ENCODE measurements at places on chromosomes 5 and 9. TPM values are rescaled to one million over a fixed set of nuclear protein-coding genes. Genes with fewer than 3 reads are reported as not detected.

The ZNF462 gene
- total RNA-seq: 1.1 TPM

DNA sequence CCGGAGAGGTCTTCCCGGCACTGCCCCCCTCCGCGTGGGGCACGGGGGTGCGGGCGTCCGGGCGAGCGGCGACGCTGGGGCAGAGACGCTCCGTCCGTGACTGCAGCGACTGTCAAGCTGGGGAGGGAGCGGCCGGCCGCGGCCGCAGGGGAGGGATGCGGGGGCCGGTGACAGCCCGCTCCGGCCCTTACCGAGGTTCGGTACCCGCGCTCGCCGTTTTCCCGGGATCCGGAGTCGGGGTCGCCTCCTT is 400 bp downstream of the KDM4C start:
- peaks cover 29% of the 10 kb centered on the region for H3K4me1 ChIP-seq
- H3K27ac ChIP-seq: peak overlapping the region; percentile 82
- H3K36me3 ChIP-seq: no peaks in the 10 kb centered on the region
- H3K4me3 ChIP-seq: peak overlapping the region; percentile 90

DNA sequence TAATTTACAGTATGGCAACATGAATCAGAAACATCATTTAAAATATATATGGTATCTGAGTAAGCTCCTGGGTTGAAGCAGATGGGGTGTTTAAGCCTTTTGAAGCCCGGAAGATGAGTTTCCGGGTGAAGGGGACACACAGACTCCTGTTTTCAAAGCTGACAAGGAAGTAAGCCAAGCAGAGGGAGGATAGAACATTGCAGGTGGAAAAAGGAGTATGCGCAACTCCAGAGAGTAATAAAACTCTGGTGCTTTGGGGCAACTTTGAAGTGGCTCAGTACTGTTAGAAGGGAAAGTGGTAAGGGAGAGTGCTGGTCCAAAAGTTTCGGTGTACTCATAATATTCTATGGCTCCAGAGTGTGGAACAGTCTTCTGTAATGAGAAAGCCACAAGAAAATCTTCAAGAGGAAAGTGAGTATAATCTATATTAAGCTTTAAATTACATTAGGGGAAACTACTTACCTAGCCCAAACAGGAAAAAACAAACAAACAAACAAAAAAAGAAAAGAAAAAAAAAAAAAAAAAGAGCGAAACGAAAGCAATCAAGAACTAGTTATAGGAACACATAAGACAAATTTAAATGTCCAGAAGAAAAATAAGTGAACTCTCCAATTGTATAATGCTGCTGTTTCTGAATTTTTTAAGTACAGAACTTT is 2.3 kb upstream of the ST8SIA4 start:
- H3K27me3 ChIP-seq: no peaks in the 10 kb centered on the region
- H3K36me3 ChIP-seq: no peaks in the 10 kb centered on the region
- H3K27ac ChIP-seq: peak overlapping the region; percentile 44
- DNase-seq: no peak

- DNase-seq: no peak
- no peak overlapping the region for H3K4me3 ChIP-seq
- no peaks in the 10 kb centered on the region for H3K27me3 ChIP-seq
- no peak overlapping the region for H3K27ac ChIP-seq
- no peaks in the 10 kb centered on the region for H3K36me3 ChIP-seq
- H3K4me1 ChIP-seq: no peaks in the 10 kb centered on the region
Measured at GRCh38 chr9:7293091-7293490, 506.5 kb downstream of the DMAC1 start.

GRCh38 chr5:51860532-51861018 is 477.3 kb downstream of the ISL1 start:
- no peak overlapping the region for H3K4me3 ChIP-seq
- no peaks in the 10 kb centered on the region for H3K36me3 ChIP-seq
- DNase-seq: no peak
- H3K4me1 ChIP-seq: no peaks in the 10 kb centered on the region
- H3K27ac ChIP-seq: no peak overlapping the region

- H3K4me3 ChIP-seq: no peak overlapping the region
- no peaks in the 10 kb centered on the region for H3K4me1 ChIP-seq
- no peaks in the 10 kb centered on the region for H3K27me3 ChIP-seq
- no peak for DNase-seq
- H3K27ac ChIP-seq: no peak overlapping the region
- no peaks in the 10 kb centered on the region for H3K36me3 ChIP-seq
Measured at GRCh38 chr9:86685556-86685955, 261.8 kb downstream of the GAS1 start.

The PRDM9 gene
- total RNA-seq: not detected

DNA sequence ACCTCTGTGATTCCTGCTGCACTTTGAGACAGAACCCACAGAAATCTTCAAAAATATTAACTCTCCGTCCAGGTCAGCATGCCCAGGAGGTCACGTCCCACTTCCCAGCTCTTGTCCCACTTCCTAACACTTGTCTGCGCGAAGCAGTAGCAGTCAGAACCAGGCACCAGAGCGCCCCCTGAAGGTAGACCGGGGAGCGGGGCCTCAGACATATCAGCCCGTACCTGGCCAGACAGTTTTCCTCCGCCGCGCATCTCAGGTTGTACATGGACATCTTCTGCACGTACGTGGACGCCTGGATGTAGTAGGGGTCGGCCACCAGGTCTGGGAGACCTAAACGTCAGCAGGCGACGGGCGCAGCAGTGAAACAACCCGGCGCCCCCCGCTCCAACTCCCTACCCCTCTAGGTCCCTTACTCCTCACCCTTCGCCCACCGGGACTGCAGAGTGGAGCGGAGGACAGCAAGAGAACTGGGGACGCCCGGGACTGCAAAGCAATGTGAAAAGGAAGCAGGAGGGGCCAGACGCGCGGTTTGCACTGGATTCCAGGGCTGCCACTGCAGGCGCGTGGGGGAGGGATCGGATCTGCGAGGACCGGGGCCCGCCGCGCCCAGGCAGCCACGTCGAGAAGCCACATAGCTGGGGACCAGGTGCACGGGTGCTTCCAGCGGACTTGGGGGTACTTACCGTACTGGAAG is 1.2 kb downstream of the LOX start:
- peak; percentile 5 for DNase-seq
- peaks cover 18% of the 10 kb centered on the region for H3K4me1 ChIP-seq
- peak overlapping the region; percentile 22 for H3K4me3 ChIP-seq
- no peaks in the 10 kb centered on the region for H3K36me3 ChIP-seq
- H3K27me3 ChIP-seq: peaks cover 27% of the 10 kb centered on the region

GRCh38 chr5:180344696-180344999 is 8.5 kb downstream of the GFPT2 start:
- H3K27ac ChIP-seq: no peak overlapping the region
- H3K4me1 ChIP-seq: no peaks in the 10 kb centered on the region
- H3K4me3 ChIP-seq: no peak overlapping the region
- no peak for DNase-seq

- no peaks in the 10 kb centered on the region for H3K4me1 ChIP-seq
- H3K36me3 ChIP-seq: no peaks in the 10 kb centered on the region
- no peak overlapping the region for H3K27ac ChIP-seq
- DNase-seq: no peak
- no peak overlapping the region for H3K4me3 ChIP-seq
Measured at GRCh38 chr5:113891491-113891890, 378.0 kb downstream of the YTHDC2 start.

DNA sequence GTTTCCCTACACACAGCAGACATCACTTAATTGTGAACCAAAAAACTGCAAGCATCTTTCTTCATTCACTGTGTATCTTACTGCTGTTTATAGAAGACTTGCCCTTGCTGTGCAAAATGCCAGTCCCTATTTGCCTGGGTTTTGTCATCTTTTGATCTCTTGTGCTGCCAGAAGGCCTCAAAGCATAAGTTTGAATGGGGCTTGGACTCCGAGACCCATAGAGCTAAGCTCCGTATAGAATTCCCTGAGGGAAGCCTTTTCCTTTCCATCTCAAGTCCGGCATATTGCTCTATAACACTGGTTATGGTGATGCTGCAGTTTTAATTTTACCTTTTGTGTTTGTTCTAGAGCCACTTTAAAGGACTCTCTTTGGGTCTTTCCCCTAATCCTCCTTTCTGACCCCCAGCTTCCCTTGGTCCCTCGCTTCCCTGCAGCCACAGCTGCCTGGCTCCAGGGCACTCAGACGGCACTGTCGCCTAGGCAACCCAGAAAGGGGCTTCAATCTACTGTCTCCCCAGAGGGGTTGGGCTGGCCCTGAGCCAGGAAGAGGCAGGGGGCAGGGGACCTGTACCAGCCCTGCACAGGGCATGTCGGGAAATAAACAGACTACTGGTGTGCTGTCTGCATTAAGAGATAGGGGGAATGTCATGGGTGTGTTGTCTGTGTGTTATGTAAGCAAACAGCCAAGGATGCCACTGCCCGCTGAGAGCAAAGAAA is 73.4 kb upstream of the MELK start:
- H3K4me1 ChIP-seq: peaks cover 10% of the 10 kb centered on the region
- H3K27me3 ChIP-seq: no peaks in the 10 kb centered on the region
- no peak for DNase-seq
- no peak overlapping the region for H3K4me3 ChIP-seq
- no peaks in the 10 kb centered on the region for H3K36me3 ChIP-seq

The PCDHA7 gene
- total RNA-seq: not detected

The TAF7 gene
- total RNA-seq: 80.5 TPM

DNA sequence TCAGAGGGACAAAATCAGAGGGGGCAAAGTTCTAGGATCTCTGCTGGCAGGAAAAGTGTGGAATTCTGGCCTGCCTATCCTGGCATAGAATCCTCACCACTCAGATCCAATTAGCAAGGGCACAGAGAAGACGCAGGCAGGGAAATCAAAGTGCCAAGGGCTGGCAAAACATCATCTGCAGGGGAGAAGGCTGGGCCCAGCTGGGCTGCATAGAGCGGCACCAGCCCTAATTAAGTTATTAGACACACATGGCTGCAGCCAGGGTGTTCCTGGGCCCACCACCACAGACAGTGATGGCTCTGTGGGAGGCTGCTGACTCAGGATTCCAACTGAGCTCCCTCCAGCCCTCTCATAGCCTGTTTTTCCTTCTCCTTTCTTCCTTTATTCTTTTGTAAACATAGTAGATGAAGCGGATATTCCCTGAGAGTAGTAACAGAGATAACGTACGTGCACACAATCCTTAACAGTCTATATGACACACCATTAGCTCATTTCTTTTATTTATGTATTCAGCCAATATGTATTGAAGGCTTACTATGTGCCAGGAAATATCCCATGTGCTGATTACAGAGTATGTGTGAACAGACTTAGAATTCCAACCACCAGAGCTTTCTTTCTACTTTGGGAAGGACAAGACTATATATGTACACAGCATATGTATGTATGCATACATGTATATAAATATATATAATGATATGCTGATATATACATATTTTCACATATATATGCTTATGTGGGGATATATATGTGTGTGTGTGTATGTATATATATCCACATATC is 236.1 kb downstream of the ASTN2 start:
- no peaks in the 10 kb centered on the region for H3K4me1 ChIP-seq
- DNase-seq: no peak
- H3K27ac ChIP-seq: no peak overlapping the region
- no peaks in the 10 kb centered on the region for H3K27me3 ChIP-seq
- H3K36me3 ChIP-seq: no peaks in the 10 kb centered on the region

GRCh38 chr9:134299883-134300282 is 26.4 kb upstream of the RXRA start:
- no peak overlapping the region for H3K27ac ChIP-seq
- no peak overlapping the region for H3K4me3 ChIP-seq
- H3K4me1 ChIP-seq: peaks cover 9% of the 10 kb centered on the region
- DNase-seq: no peak
- no peaks in the 10 kb centered on the region for H3K27me3 ChIP-seq

The FAXDC2 gene
- not detected for total RNA-seq

GRCh38 chr9:2355697-2355983 is 265.9 kb upstream of the VLDLR start:
- H3K27me3 ChIP-seq: no peaks in the 10 kb centered on the region
- H3K4me1 ChIP-seq: no peaks in the 10 kb centered on the region
- no peak for DNase-seq
- no peak overlapping the region for H3K27ac ChIP-seq
- H3K36me3 ChIP-seq: no peaks in the 10 kb centered on the region

- no peaks in the 10 kb centered on the region for H3K4me1 ChIP-seq
- H3K36me3 ChIP-seq: no peaks in the 10 kb centered on the region
- H3K27ac ChIP-seq: no peak overlapping the region
Measured at GRCh38 chr9:106964822-106965525, 102.0 kb downstream of the ZNF462 start.

The SLC27A4 gene
- 2.2 TPM for total RNA-seq

- no peak overlapping the region for H3K27ac ChIP-seq
- H3K4me1 ChIP-seq: no peaks in the 10 kb centered on the region
- H3K27me3 ChIP-seq: peaks cover 4% of the 10 kb centered on the region
- no peak overlapping the region for H3K4me3 ChIP-seq
- no peak for DNase-seq
Measured at GRCh38 chr9:121774715-121775613, 123.5 kb downstream of the DAB2IP start.

GRCh38 chr9:29297592-29297991 is 1724.3 kb upstream of the C9orf72 start:
- no peak overlapping the region for H3K27ac ChIP-seq
- no peaks in the 10 kb centered on the region for H3K36me3 ChIP-seq
- no peaks in the 10 kb centered on the region for H3K27me3 ChIP-seq
- DNase-seq: no peak

The SH3RF2 gene
- 0.11 TPM for total RNA-seq

DNA sequence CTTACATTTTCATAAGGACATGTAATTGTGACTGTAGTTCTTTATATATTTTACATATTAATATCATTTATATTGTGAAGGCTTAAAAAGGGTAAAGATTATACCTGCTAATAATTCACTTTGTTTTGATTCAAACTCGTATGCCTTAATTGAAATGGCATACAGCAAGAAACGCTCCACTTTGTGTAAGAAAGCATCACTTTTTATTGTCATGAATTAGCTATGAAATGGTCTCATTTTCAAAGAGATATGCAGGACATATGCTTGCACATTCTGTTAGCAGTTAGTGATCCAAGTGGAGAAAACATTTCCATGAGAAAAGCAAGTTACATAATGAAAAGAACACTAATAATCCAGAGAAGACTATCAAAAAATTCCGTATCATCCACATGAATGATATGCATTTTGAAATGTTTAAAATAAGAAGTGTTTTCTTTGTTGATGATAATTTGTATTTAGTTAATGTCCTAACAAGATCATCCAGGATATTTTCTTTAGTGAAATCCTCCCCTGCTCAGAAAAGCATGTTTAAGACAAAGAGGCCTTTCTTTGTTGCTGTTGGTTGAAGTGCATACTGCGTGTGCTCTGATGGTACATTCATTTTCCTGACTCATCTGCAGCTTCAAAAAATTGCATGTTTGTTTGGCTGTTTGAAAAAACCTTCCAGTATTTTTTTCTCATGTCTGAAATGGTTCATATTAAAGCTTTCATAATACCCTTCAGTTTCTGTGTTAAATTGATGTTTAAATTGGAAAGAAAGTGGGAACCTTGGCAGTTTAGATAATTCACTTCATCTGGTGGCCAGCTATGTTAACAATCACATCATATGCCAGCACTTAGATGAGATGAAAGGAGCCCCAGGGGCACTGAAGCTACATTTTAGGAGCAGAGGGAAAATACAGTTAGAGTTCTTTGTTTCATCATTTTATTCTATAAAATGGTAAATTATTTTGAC is 242.2 kb downstream of the CSNK1G3 start:
- H3K27ac ChIP-seq: no peak overlapping the region
- no peak for DNase-seq
- H3K27me3 ChIP-seq: no peaks in the 10 kb centered on the region
- no peak overlapping the region for H3K4me3 ChIP-seq
- H3K4me1 ChIP-seq: no peaks in the 10 kb centered on the region
- no peaks in the 10 kb centered on the region for H3K36me3 ChIP-seq

GRCh38 chr9:20570087-20570486 is 52.2 kb downstream of the MLLT3 start:
- no peak overlapping the region for H3K4me3 ChIP-seq
- no peaks in the 10 kb centered on the region for H3K27me3 ChIP-seq
- no peaks in the 10 kb centered on the region for H3K36me3 ChIP-seq
- H3K4me1 ChIP-seq: no peaks in the 10 kb centered on the region
- no peak for DNase-seq

Data from CD4-positive, alpha-beta T cell (primary cell).